ENCODE measurements at places on chromosomes 12 and 14.

- DNase-seq: no peak
Observed at GRCh38 chr12:109639151-109639872, 65.7 kb downstream of the MVK start.

- DNase-seq: peak; percentile 65
Observed at GRCh38 chr12:130162267-130162666, at the start of gene FZD10. Gene FZD10 (plus strand): TSS chr12:130162464. CDS start chr12:130162943, 479 bp downstream.

GRCh38 chr12:50689437-50689836 is 74.5 kb upstream of the ATF1 start:
- no peak for DNase-seq

GRCh38 chr14:76918782-76919394 is 92.7 kb downstream of the LRRC74A start:
- DNase-seq: peak; percentile 95

GRCh38 chr12:77549383-77550128 is 281.1 kb upstream of the NAV3 start:
- no peak for DNase-seq

DNA sequence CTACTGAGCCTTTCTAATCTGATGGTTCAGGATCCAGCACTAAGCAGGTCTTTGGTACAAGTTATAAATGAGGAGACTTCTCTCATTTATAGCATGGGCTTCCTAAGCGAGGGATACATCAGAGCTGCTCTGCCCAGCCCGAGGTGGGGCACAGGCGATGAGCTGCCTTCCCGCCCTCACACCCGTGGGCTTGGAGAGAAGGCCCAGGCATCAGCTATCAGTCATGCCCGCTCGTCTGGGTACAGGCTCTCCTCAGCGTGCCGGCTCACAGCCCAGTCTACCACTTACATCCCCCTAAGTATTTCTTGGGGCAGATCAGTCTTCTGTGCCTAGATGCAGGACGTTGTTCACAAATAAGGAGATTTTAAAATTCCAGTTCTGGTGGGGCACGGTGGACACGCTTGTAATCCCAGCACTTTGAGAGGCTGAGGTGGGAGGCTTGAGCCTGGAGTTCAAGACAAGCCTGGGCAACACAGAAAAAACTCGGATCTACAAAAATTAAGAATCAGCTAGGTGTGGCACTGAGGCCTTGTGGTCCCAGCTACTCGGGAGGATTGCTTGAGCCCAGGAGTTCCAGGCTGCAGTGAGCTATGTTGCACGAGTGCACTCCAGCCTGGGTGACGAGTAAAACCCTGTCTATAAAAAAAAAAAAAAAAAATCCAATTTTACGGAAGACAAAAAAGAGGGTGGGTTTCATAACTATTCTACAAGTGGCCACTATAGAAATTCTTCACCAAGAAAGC is 57.0 kb downstream of the CCDC88C start:
- DNase-seq: no peak

DNA sequence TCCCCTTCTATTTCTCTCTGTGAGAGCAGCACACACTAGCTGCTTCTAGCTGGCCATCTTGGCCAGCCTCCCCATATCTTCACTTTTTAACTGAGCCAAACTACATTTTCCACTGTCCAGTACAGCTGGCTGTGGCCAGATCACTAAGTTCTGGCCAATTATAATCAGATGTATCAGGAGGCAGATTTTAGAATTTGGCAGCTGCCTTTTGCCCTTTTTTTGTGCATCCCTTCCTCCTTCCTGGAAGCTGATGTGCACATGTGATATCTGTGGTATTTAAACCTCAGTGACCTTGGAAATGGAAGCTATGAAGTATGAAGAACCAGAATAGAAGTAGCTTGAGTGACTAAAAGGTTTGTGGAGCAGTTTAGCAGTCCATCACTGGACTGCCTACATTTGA is 49.8 kb upstream of the ANO6 start:
- no peak for DNase-seq
